ENCODE measurements at places on chromosomes 11 and 22.

- no peak for DNase-seq
Observed at GRCh38 chr11:12198251-12199222, 88.1 kb downstream of the MICAL2 start.

DNA sequence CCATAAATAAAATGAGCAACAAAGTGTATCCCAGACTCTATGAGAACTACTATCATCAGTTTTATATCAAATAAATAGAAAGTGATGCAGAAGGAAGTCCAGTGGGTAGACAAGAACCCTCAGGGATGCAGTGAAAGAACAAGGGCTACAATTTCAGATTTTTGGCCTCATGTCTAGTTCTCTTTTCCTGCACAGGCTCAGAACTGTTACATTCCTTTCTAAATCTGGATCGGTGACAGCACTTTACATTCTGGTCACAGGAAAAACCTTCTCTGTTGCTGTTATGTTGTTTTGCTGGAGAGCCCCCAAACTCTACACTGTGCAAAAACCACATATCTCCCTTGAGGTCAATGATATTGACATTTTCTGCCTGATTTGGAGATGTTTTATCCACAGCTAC, 108.8 kb upstream of the ANO5 start:
- DNase-seq, result no peak

DNA sequence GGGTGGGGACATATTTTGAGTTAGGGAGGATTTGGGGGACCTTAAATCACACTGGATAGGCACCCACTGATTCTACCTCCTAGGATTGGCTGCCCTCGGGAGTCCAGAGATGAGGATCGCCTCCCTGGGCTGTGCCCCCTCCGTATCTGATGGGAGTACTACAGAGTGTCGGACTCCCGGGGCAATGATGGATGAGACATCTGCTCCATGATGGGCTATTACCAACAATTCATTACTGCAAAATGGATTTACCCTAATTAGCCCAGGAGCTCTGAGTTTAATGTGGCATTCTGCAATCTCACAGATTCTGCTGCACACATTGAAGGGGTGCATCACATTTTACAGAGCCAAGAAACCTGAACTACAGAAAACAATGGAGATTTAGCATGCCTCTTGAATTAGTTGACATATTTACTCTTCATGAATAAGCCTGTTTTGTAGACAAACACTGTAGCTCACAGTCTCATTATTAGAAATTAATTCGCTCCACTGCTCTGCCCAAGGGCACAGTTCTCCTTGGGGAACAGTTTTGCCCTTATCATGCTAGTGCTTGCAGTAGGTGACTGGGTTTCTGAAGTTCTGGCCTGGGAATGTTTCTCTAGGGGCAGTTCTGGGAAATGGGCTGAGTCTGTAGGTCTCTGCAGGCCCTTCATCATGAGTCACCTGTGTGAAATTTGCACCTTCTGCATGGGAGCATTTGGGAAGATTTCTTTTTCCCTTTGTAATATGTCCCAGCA, 217.1 kb upstream of the PLET1 start:
- no peak for DNase-seq

GRCh38 chr22:43883012-43883661, 8.7 kb downstream of the PNPLA5 start:
- DNase-seq, result no peak

DNA sequence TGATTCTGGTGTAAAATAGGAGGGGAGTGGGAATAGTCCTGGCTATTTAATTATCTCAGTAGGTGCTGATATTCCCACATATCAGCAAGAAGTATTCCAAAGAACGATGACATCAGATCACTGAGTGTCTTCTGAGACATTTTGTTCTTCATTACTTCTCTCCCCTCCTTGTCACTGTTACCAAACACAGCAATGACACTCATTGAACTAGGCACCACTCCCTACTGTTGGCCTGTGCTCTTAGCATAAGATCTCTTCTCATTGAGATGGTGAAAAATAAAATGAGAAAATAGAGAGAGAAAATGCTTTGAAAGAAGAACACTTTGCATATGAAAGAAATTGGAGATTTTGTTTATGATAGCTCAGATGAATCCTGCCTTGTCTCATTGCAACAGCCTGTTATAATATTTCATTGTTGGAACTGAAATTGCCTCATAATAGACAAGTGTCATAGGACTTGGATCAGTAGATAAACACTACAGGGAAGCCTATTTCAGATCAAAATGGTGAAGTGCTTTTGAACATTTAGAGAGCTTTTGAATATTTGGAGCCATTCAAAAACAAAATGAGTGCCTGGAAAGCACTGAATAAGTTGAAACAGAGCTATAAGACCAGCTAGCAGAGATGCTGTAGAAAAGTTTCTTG, 11.3 kb upstream of the ETS1 start:
- no peak for DNase-seq

DNA sequence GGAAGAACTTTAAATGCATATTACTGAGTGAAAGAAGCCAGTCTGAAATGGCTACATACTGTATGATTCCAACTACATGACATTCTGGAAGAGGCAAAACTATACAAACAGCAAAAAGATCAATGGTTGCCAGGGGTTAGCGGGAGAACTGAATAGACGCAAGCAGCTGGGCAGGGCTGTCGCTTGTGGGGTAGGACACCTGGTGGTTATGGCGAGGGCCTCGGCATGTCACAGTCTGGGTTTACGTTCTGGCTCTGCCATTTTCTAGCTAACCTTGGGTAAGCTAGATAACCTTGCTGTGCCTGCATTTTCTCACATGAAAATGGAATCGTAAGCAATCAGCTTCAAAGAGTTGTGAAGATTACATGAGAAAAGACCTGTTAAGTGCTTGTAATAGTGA, 55.2 kb upstream of the SYT13 start:
- no peak for DNase-seq

GRCh38 chr11:34180040-34180813, 74.8 kb downstream of the NAT10 start:
- DNase-seq, result no peak

DNA sequence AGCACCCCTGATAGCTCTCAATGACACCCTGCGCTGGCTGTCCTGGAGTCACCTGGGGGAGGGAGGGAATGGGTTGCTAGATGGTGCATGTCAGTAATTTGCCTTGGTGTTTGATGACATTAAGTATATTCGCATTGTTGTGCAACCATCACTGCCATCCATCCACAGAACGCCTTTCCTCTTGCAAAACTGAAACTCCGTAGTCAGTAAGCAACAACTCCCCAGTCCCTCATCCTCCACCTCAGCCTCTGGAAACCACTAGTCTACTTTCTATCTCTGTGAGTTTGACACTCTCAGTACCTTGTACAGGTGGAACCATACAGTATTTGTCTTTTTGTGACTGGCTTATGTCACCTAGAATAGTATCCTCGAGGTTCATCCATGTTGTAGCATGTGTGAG, 62.6 kb downstream of the PKNOX2 start:
- DNase-seq, result no peak

DNA sequence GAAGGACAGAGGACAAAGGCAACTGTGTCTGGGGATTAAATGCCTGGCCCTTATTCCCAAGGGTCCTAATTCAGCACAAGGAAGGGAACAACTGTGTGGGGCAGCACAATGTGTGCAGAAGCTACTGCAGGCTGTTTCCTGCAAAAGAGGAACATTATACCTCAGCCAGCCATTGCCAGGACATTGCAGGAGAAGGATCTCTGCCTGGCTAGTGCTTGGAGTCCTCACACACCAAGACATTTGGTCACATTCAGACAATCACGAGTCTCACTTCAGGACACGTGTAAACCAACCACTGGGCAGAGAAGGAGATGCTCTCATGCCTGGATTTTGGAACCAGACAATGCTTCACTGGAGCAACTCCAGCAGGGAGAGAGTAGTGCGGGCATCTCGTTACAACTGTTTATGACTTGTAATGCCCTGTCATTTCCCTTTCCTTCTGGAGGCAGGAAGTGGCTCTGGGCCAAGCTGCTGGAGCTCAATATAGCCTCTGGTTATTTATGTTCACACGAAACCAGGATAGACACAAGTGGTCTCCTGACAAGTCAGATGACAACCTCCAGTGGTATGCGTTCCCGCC, 23.9 kb upstream of the ZC3H12C start:
- DNase-seq, result no peak

DNA sequence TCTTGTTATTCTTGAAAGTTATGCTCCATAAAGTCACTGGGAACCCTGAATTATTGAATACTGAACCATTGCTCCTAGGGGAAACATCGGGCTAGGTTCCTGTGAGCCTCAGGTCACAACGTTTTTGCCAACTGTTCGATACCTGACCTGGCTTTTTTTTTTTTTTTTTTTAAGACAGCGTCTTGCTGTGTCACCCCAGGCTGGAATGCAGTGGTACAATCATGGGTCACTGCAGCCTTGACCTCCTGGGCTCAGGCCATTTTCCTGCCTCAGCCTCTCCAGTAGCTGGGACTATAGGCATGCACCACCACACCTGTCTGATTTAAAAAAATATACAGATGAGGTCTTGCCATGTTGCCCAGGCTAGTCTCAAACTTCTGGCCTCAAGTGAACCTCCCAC, 22.5 kb downstream of the LRP5 start:
- no peak for DNase-seq

DNA sequence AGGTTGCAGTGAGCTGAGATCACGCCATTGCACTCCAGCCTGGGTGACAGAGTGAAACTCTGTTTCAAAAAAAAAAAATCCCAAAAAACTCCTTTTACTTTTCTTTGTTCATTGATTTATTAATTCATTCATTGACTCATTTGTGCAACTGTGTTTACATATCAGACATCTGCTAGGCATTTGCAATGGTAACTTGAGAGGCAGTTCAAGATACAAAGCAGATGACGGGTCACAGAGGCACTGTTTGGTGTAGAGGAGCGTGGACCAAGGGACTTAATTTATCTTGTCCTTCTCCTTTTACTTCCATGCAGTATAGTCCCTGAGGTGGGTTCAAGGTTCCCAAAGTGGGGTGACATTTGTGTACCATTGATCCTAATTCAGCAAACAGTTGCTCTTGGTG, 71.4 kb downstream of the KIAA1671 start:
- no peak for DNase-seq

GRCh38 chr11:76708972-76709660, 38.6 kb upstream of the LRRC32 start:
- DNase-seq, result no peak

- DNase-seq, result no peak
Observed at GRCh38 chr11:134995741-134996140, 583.7 kb upstream of the B3GAT1 start.

DNA sequence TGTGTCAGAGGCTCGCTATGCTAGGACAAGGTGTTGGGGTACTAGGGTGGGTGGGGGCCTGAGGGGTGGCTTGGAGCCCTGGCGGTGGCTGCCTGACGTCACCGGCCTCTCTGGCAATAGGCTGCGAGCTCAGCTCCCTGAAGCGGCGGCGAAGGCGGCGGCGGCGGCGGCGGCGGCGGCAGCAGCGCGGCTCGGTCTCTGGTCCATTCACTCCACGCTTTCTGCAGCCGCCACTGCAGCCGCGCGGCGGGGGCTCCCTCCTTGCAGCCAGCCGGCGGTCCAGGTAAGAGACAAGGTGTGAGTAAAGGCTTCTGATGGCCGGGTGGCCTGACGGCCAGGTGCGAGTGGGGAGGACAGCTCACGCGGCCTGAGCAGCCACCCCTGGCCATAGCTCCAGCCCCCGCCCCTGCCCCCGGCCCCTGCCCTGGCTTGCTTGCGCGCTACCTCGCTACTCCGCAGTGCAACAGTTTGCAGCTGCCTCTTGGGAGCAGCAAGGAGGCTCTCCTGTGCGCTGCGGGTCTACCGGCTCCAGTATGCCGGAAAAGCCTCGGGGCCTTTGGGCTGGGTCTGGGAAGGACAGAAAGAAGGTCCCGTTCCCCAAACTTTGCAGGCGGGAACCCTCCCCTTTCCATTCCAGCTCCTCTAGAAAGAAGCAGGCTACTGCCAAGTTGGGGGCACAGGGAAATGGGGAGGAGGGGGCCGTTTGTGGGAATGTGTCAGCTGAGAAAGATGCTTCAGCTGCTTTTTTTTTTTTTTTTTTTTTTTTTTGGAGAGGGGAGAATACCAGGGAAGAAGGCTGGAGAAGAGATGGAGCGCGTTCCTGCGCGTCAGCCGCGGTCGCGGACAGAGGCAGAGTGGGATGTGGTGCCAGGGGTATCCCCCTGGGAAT, at the start of gene C11orf87:
C11orf87 (plus strand) TSS at position 210 of the 889 bp plus-strand sequence. CDS start 1,444 bp downstream, outside the sequence.
- no peak for DNase-seq

DNA sequence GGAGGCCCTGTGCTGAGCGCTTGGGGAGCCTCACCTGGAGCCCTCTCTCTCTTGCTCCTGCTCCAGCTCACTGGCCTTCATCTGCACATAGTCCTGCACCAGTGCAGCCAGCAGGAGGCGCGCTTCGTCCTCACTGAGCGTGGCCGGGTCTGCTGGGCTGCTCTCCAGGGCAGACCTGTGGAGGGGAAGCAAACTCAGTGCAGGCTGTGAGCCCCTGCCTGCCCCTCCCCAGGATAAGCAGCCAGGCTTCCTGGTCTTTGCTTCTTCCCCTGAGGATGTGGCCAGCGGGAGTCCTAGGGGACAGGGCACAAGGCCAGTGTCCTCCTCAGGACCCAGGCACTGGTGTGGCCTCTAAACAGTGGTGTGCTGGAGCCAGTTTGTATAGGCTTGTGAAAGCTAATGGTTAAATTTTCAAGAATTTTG, 2.2 kb downstream of the CALCA start:
- DNase-seq, result peak; percentile 19

- DNase-seq, result no peak
Observed at GRCh38 chr11:116086426-116086825, 582.2 kb upstream of the CADM1 start.

DNA sequence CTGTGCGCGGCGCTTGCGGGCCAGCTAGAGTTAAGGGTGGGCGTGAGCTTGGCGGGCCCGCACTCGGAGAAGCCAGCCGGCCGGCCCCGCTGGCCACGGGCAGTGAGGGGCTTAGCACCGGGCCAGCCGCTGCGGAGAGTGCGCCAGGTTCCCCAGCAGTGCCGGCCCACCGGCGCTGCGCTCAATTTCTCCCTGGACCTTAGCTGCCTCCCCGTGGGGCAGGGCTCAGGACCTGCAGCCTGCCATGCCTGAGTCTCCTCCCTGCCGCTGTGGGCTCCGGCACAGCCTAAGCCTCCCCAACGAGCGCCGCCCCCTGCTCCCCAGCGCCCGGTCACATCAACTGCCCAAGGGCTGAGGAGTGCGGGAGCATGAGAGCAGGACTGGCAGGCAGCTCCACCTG, 5.2 kb upstream of the PES1 start:
- DNase-seq, result no peak

DNA sequence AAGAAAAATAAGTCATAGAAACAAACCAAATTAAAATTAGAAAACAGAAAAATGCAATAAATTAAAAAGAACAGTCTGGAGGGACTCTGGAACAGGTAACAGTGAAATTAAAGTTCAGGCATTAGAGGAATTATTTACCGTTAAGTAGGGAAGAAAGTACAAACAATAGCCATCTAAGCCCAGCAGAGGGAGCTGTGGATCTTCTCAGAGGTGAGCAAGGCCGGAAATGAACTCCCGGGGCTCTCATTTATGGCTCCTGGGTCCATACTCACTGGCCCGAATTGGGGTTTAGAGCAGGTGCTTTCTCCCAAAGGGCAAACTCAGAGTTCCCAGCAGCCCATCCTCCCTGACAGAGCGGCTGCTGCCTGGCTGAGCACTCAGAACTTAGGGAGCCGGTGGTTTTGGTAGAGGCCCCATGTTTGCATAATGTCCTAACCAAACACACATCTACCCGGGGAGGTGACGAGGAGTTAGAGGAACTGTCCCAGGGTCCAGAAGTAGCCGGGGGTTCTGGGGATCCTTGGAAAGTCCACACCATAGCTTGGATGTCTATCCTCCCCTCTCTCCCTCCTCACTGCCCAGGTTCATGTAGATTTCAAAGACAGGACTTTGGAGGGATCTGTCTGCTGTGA, 87.8 kb upstream of the VPREB1 start:
- peak; percentile 48 for DNase-seq

Data from stimulated activated CD4-positive, alpha-beta T cell treated with anti-CD3 and anti-CD28 coated beads, Interleukin-2, amount 100 ng/mL, for 4 hours (primary cell).